ENCODE measurements at places on chromosomes 7 and 10. TPM values are rescaled to one million over a fixed set of nuclear protein-coding genes. Genes with fewer than 3 reads are reported as not detected.

- no peak for DNase-seq
Observed at GRCh38 chr7:92836489-92836999, at the start of gene CDK6. Gene CDK6, minus strand, starts transcription at chr7:92836573. Its CDS starts 3,250 bp downstream, at chr7:92833323.

DNA sequence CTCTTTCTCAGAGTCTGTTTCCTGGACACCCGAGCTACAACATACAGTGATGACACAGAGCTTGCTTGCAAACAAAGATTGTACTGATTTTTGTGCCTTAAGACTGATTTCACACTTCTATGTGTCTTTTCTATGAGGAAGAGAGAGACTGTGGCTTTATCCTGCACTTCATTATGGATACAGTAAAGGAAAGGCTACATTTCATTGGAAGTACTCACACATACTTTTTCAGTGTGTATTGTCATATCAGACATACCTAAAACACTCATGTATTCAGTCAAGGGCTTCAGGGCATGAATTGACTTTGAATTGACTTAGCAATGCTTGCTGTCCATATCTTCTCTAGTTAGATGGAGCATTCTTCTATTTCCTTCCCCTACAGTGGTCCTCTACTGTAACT, 135.5 kb upstream of the IMMP2L start:
- no peak for DNase-seq

Gene ALOX5
- total RNA-seq = 10.8 TPM

GRCh38 chr7:102890292-102890970, 22.4 kb upstream of the LRRC17 start:
- DNase-seq = no peak

DNA sequence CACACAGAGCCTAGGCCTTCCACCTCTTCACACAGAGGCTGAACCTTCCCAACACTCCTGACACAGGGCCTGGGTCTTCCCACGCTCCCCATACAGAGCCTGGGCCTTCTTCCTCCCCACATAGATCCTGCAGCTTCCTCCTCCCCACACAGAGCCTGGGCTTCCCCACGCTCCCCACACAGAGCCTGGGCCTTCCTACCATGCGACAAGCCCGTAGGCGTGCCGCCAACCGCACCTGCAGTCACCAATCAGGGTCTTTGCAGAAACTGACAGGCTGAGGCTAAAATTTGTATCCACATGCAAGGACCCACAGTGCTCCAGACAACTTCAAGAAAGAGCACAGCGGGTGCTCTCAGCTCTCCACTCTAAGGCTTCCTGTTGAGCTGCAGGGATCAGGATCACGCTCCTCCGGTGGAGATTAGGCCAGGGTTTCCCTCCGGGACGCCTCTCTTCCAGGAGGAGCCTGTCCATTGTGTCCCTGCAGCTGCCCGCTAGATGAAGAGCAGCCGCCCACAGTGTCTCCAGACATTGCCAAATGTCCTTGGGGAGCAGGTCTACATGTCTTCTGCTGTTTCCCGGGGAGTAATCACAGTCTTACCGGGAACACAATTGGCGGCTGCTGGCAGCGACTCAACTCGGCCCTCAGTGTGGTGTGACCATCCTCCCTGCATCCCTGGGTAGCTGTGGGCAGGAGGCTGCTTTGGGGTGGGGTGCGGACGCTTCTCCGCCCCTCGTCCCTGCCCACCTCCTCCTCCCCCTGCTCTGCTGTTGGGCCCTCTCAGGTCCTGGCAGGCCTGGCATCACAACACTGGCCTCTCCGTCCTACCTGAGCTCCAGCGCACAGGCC, 9.7 kb downstream of the CFAP46 start:
- DNase-seq = no peak

Gene C10orf62
- total RNA-seq = 0.55 TPM

Gene C10orf143
- total RNA-seq = 1.2 TPM

Gene ACTL6B
- total RNA-seq = not detected

GRCh38 chr7:35816514-35816913, 15.7 kb downstream of the SEPTIN7 start:
- no peak for DNase-seq

GRCh38 chr7:94697035-94697974, 41.4 kb upstream of the SGCE start:
- DNase-seq = peak; percentile 10

- no peak for DNase-seq
Observed at GRCh38 chr7:41731493-41732435, 28.9 kb upstream of the INHBA start.

DNA sequence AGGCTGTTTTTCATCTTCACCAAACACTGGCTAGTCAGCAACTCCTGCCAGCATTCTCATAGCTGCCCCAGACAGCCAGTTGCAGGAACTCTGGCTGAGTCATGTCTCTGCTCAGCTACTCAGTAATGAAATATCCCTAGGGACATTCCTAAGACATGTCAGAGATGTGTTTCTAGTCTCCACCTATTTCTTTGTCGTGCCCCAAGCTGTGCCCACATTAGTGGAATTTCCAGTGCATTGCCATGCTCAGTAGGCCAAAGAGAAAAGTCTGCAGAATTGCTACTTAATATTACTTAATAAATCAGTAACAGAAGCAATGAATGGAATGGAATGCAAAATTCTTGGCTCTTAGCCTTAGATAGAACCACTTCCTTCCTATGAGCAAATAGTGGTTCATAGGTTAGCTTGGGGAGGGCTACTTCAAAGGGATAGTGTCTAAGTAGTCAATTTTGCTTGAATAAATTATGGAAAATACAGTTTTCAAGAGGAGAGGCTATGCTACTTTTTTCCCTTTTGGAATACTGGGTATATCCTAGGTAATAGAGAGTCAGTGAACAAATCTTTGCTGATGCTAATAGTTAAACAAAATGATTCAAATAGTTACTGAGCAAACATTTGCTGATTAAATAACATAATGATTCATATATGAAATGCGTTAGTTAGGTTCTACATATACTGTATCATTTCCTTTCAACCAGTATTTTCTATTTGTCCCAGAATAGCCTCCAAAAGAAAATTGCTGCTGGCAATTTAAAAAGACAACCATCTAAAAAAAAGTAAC, 23.6 kb upstream of the SEMA3C start:
- peak; percentile 30 for DNase-seq

- no peak for DNase-seq
Observed at GRCh38 chr7:38535073-38535472, 96.1 kb downstream of the AMPH start.

Gene VKORC1L1
- total RNA-seq = 13.3 TPM

Gene BLVRA
- 30.4 TPM for total RNA-seq

GRCh38 chr10:2772816-2773631, 294.3 kb upstream of the PFKP start:
- no peak for DNase-seq

DNA sequence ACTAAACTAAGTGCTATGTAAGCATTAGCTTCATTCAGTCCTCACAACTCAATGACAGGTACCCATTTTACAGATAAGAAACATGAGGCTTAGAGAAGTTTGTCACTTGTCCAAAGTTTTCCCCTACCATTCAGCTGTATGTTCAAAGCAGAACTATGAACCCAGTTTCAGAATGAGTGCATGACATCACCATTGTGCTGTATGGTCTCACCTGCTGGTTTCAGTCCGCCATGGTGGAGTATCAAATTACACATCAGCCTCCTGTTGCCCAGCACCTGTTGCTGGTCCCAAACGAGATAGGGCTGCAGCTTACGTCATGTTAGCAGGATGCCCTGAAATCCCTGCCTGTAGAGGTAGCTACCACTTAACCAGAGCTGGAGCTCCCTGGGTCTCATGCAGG, 95.0 kb downstream of the DYNC1I1 start:
- DNase-seq = no peak

DNA sequence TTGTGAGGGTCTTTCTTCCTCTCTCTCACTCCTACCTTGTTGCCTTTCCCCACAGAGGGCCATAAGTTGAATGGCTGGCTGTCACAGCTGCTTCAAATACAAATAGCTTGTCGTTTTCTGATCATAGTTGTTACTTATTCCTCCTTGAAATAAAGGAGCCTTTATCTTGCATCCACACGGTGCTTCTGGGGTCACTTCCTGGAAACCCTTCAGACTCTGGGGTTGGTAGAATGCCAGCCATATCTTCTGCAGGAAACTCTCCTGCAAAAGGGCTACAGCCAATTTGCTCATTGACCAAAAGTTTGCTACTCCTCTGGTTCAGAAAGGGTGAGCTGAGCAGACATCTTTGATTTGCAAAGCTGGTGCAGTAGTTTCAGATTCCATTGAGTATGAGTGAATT, 70.4 kb downstream of the FAM185A start:
- DNase-seq = no peak
